ENCODE measurements at places on chromosomes 11 and 22.
A peak's percentile ranks its signal among the peaks of the same experiment; 100 is the strongest.

- no peak for DNase-seq
Observed at GRCh38 chr11:95508219-95508890, 277.4 kb upstream of the SESN3 start.

- DNase-seq = no peak
Observed at GRCh38 chr11:85569525-85569924, 57.6 kb downstream of the DLG2 start.

GRCh38 chr11:119518746-119519730 lies 96.1 kb upstream of the THY1 start:
- DNase-seq = peak; percentile 31

- DNase-seq = no peak
Observed at GRCh38 chr11:72890881-72891280, 76.7 kb downstream of the ATG16L2 start.

DNA sequence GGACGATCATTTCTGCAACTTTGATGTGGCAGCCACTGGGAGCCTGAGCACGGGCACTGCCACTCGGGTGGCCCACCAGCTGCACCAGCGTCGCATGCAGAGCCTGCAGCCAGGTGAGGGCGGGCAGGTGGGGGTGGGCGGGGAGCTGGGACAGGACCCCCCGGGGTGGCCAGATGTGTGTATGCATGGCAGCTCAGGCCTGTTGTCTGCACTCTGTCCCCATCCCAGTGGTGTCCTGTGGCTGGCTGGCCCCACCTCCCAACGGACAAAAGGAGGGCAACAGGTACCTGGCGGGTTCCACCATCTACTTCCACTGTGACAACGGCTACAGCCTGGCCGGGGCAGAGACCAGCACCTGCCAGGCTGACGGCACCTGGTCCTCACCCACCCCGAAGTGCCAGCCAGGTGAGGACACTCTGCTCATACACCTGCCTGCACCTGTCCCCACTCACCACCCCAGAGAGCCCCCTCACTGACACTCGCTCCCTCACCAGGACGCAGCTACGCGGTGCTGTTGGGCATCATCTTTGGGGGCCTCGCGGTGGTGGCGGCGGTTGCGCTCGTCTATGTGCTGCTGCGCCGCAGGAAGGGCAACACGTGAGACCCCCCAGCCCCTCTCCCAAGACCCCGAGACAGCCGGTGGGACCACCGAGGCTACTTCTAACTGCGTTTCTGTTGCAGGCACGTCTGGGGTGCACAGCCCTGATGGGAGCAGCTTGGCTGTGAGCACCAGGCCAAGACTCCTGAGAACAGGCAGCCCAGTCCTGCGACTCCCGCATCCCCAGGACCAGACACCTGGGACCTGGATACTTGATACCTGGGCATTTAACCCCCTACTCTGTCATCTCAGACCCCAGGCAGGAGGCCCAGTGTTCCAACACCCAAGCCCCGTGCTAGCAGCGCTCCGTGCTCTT lies 6.7 kb downstream of the SUSD2 start:
- no peak for DNase-seq

- no peak for DNase-seq
Observed at GRCh38 chr11:126512741-126513715, 157.5 kb downstream of the ST3GAL4 start.

- no peak for DNase-seq
Observed at GRCh38 chr11:30312243-30312642, 10.7 kb upstream of the ARL14EP start.

GRCh38 chr11:125343718-125344131 lies 152.3 kb downstream of the FEZ1 start:
- DNase-seq = no peak

DNA sequence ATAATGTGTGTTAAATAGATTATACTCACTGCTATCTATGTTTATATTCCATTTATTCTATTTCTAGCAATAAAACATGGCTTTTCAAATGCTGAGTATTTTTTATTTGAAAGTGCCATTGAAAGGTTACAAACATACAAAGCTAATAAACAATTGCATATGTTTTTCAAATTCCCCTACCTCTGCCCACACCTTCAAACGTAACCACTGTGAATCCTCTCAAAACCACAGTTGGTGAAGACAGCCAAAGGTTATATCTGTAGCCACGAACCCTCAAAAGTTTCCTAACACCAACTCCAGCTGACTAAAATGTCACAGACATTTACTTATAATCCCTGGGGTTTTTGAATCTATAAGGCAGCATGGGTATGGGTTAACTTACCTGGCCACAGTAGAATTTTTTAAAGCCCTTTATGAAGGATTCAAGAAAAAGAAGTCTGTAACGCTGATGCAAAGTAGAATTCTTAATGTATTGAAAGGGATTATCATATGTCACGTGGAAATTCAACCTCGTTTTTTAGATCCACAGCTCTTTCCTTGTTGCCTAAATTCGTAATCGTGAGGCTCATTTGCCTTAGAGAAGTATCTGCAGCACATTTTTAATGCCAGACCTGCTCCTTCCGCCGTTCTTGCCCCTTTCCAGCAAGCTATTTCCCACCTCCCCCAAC lies 122.5 kb upstream of the ZC3H12C start:
- peak; percentile 26 for DNase-seq

DNA sequence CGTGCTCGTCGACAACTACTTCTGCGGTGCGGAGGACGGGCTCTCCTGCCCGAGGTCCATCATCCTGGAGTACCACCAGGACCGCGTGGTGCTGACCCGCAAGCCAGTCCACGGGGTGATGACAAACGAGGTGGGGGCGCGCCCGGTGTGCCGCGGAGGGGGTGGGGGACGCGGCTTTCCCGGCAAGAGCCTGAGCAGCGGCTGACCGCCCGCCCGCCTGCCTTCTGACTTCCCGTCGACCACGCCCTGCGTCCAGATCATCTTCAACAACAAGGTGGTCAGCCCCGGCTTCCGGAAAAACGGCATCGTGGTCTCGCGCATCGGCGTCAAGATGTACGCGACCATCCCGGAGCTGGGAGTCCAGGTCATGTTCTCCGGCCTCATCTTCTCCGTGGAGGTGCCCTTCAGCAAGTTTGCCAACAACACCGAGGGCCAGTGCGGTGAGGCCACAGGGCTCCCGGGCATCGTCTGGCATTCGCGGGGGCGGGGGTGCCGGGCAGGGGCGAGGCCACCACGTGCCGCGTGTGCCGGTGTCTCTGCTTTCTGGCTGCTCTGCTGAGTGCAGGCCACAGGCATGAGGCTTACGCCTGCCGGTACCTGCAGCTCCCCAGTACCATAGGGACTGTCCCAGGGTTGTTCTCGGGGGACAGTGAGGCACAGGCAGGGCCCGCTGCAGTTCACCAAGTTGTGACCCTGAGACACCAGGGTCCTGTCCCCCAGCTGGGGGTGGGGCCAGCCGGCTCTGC lies 28.5 kb upstream of the MUC5B start:
- DNase-seq = no peak

Data from Kasumi-1 (cell line).